ENCODE measurements at places on chromosomes 7 and 10.
A peak's percentile ranks its signal among the peaks of the same experiment; 100 is the strongest.

DNA sequence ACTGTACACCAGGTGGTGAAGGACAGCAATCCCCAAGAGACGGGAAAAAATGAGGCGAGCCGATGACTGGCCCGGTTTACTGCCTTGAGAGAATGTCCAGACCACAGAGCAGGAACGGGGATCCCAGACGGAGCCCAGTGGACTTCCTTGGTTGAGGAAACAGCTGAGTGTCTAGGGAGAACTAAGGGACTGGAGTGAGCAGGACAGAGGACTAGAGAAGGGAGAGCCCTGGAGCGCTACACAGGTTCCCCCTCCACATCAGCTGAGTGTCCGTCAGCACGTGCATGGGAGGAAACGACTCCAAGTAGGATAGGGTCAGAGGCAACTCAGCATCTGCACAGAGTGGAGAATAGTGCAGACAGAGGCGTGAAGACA, 7.1 kb upstream of the WDR86 start:
- no peak for DNase-seq

- peak; percentile 10 for DNase-seq
These were observed 229.0 kb downstream of the STK31 start for GRCh38 chr7:23938937-23939552.

- no peak for DNase-seq
These were observed 2.5 kb downstream of the TMEM178B start for GRCh38 chr7:141076377-141076776.

GRCh38 chr10:133442191-133442966, 11.4 kb upstream of the SCART1 start:
- no peak for DNase-seq

DNA sequence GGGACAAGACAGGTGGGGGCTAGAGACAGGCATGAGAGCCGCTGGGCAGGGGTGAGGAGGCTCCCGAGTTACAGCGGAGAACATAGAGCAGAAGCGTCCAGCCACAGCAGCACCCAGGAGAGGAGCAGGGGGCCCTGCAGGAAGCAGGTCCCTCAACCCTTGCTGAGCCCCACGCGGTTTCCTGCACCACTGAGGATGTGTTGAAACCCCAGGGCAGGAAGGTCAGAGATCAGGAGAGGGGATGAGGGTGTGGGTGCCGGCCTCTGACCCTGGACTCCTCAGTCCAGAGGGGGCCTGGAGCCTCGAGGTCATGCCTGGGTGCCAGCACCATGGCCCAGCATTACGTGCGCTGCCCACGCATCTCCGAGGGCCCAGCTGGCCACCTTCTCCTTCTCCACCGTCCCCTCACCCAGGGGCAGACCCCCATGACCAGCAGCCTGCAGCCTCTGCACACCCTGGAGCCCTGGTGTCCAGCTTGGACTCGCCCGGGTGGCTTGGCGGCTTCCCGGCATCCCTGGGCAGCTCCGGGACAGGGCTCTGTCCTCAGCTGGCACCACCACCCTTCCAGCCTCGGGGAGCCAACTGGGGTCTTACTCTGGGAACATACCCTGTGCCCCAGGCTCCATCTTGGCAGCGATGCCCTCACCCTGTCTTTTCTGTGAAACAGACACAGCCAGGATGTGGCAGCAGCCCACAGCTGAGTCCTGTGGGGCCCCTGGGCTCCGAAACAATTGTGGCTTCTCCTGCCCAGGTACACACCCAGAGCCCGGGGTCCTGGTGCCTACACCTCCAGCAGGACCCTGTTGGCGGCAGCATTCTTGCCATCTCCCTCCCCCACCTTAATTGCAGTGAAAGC, 52.0 kb downstream of the STK32C start:
- no peak for DNase-seq

GRCh38 chr7:105690325-105690945, 109.1 kb upstream of the EFCAB10 start:
- no peak for DNase-seq

DNA sequence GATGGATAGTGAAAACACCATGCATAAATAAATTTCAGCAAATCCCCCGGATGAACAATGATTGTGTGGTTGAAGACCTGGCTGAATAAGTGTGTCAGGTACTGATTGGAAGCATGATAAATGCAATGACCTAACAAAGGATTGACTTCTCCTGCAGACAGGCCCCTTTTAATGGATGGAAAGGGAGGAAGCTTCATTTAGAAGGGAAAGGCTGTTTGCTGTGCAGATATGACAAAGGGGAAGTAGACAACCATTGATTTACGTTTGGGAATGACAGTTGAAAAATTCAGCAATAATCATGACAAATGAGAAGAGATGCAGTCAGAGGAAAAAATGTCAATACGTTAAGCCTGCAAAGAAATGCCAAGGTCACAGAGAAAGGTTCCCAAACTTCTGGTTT, 503.8 kb downstream of the LRMDA start:
- DNase-seq = no peak

DNA sequence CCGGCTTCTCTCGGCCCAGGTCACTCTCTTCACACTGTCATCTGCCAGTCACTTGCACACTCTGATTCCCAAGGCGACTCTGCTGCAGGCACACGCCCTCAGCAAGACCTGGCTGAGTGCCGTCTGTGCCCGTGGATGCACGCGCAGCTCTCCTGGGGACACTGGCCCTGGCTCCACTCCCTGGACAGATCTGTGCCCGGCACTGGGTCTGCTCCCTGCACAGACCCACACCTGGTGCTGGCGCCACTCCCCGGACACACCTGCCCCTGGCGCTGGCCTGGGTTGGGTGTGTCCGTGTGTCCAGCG, 133.2 kb downstream of the DNAJB6 start:
- no peak for DNase-seq

- no peak for DNase-seq
These were observed 33.1 kb downstream of the STAMBPL1 start for GRCh38 chr10:88913127-88913526.

- DNase-seq = peak; percentile 80
These were observed 25.6 kb downstream of the IRF5 start for GRCh38 chr7:128963327-128963757.

- no peak for DNase-seq
These were observed 219.6 kb downstream of the ARHGAP12 start for GRCh38 chr10:31709028-31709427.

DNA sequence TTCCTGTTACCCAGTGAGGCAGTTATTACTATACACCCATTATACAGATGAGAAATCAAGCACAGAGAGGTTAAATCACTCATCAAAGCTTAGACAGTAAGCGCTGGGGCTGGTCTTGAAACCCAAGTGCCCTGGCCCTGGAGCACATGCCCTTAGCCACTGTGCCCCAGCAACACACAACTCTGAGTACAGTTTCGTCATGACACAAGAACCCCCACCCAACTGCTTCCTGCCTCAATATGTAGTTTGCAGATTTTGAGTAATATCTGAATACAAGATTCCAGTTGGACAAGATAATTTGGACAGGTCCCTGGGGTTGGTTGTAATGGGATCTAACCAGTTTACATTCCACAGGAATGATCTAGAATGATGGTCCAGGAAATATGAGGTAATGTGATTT, 62.8 kb downstream of the SH3PXD2A start:
- DNase-seq = no peak

- no peak for DNase-seq
These were observed 48.4 kb downstream of the UNC5B start for GRCh38 chr10:71260622-71261325.

DNA sequence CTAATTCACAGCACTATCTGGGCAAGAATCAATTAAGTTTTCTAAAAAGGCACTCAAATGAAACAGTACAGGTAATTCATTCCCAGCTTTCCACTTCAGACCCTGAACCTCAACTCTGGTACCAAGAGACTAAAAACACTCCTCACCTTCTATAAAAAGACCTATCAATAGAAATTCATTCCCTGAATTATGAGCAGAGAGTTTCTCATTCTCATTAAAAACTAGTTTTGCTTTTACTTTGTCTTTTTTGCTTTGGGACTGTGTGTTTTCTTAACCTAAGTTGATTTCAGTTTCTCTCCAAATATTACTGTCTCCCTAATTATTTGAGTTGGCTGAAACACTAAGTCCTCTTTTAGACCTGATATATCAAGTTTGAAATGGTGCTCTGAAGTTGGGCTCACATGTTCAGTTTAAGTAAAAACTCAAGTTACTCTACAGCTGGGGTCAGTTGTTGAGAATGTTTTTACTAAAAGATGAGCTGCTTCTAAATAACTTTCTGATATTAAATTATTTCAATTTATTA, 189.5 kb downstream of the JAZF1 start:
- DNase-seq = no peak

DNA sequence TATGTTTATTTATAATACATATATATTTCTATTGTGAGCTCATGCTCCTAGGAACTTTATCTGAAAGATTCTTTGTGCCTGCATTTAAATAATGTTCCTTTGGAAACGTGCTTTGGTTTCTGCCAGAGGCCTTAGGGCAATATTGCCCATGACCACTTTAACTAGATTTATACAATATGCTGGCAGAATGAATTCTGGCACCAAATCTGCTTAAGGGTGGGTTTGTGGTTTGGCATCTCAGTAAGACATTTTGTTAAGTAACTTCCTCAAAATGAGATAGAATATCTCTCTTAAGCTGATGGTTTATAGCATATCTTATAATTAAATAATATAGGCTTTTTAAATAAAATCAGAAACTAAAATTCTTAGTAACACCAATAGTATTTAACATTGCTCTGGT, 252.9 kb downstream of the RNLS start:
- DNase-seq = no peak

DNA sequence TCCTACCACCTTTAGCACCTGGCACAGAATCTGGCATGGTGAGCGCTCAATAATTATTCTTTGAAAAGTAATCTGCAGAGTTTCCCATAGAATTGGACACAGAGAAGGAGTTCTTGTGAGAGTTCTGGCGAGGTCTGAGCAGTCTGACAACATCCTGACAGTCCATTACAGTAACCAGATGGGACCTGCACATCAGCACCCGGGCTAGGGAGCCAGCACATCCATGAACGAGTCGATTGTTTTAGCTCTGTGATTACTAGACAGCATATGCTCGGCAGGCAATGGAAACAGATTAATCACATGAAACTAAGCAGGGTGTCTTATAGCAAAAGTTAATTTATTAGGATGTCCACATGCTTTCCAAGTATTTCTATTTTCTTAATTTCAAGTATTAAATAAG, 96.7 kb downstream of the SEMA3D start:
- no peak for DNase-seq

DNA sequence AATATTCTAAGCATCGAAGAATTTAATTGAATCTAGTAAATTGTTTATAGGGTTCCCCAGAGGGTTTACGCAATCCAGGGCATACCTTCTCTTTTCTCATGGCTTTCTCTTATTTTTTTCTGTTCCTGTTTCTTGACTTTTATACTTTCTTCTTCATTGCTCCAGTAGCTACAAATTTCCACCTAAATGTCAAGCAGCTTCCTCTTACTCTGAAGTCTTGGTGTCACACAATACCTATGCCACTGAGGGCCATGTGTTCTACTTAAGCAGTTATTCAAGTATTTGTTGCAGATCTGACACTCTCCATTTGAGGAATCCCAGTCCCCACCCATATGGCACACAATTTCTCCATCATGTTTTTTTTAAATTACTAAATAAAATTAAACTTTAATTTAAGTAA, 343.1 kb upstream of the MBL2 start:
- no peak for DNase-seq

GRCh38 chr7:112668561-112668960, 121.6 kb downstream of the TMEM168 start:
- no peak for DNase-seq

DNA sequence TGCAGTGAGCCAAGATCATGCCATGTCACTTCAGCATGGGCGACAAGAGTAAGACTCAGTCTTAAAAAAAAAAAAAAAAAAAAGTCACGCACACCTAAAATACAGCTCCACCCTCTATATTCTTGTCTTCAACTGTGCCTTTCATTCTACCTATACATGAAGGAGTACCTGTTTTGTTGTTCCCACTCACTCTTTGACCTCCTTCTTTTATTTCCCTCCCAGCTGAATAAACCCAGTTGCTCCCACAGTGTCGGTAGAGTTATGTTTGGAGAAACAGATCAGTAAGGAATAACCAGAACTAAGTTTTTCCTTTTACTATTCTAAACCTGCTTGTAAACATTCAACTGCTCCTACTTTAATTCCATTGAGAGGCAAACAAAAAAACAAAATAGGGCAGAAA, 50.3 kb downstream of the IDE start:
- no peak for DNase-seq

- DNase-seq = peak; percentile 91
These were observed 3.7 kb downstream of the STX1A start for GRCh38 chr7:73715648-73716317.

GRCh38 chr7:44327981-44328380, 2.6 kb upstream of the CAMK2B start:
- DNase-seq = no peak

DNA sequence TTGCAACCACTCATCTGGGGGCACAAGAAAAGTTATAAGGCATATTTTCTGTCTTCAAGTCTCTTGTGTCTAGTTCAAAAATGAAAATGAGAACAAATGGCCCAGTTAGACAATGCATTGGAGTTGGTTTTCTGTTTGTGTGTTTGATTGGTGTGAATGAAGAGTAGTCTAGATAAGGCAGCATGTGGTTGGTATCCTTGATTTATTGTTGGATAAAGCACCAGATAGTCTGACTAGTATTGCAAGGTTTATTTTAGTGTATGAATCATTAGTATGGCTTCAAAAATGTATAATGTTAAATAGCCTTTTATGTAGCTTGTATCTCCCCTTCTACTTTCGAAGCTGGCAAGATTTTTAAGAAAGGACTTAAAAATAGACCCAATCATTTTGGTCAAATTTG, 237.3 kb downstream of the CDK14 start:
- no peak for DNase-seq

DNA sequence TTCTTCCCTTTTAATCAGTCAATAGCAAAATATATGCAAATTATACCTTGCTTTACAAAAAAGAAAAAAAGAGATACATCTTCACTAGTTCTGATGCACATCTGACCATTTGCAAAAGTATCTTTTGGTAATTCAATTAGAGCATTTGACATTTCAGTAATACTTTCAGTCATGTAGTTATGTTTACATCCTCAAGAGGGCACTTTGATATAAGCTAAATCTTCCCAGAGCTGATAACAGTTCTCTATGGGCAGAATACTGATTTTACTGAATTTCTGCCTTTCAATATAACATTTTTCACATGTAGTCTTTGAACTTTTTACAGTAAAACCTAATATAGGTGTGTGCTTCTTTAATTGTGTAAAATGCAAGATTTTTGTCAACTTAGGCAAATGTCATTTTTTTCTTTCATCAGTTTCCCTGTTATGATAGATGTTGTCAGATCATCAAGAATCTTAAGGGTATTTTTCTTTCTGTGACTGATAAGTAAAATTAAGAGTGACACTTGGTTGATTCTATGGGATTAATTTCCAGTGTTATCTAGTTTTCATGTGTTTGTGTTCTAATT, 703.5 kb upstream of the SEMA3D start:
- DNase-seq = no peak
